ENCODE measurements at places on chromosomes 11 and 22.
A peak's percentile ranks its signal among the peaks of the same experiment; 100 is the strongest.

GRCh38 chr11:108606070-108606469 is 12.5 kb upstream of the EXPH5 start:
- no peak for DNase-seq

GRCh38 chr11:124069429-124070401 is 28.6 kb upstream of the OR10G7 start:
- peak; percentile 42 for DNase-seq

- no peak for DNase-seq
These were observed 111.0 kb downstream of the DBX1 start for GRCh38 chr11:20049231-20049630.

DNA sequence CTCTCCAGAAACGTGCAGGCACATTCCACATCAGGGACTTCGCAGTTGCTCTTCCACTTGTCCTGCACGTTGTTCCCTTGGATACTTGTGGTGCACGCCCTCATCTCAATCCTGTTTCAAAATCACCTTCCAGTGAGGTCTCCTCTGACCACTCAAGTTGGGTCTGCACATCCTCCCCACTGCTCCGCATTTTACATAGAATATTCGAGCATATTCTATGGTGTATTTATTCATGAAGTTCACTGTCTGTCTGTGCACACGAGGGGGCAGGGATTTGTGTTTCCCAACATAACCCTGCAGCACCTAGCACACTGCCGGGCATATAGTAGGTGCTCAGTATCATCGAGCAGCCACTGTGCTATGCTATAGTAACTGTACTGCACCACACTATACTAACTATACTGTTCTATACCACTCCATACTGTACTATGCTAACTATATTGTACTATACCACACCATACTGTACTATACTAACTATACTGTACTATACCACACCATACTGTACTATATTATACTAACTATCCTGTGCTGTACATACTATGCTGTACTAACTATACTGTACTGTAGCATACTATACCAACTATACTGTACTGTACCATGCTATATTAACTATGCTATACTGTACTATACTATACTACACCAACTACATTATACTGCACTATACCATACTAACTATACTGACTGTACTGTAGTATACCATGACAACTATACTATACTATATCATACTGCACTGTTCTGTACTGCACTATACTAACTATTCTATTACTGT is 30.3 kb downstream of the ELF5 start:
- no peak for DNase-seq

- DNase-seq: peak; percentile 35
These were observed 9.8 kb downstream of the SLC22A6 start for GRCh38 chr11:62974848-62975522.

GRCh38 chr11:11993839-11994238 is 14.6 kb downstream of the DKK3 start:
- DNase-seq: no peak

- peak; percentile 65 for DNase-seq
These were observed 16.1 kb upstream of the APOA1 start for GRCh38 chr11:116853461-116854073.

DNA sequence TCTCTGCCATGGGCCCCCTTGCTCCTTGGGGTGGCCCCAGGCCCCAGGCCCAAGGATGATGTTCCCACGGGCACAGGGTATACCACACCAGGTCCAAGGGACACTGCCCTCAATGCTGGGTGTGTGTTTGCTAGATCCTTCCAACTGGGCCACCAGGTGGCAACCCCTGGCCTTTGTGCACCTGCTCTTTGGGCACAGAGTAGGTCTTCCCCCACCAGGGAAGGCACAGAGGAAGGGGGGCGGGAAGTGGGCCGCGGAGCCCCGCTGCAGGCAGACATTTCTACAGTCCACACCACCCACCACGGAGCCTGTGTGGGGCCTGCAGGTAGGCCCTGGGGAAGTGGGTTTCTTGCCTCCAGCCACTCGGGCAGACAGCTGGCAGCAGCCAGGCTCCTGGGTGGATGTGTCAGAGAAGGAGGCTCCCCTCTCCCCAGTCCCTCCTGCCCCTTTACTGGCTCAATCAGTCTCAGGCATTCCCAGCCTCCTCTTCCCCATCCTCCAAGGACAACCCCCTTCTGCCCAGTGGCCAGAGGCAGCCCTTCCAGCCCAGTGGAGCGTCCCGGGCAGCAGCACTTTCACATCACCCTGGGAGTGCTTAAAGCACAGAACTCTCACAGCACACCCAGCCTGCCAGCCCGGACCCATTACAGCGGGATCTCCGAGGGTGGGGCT is 21.6 kb downstream of the MAFF start:
- DNase-seq: no peak

DNA sequence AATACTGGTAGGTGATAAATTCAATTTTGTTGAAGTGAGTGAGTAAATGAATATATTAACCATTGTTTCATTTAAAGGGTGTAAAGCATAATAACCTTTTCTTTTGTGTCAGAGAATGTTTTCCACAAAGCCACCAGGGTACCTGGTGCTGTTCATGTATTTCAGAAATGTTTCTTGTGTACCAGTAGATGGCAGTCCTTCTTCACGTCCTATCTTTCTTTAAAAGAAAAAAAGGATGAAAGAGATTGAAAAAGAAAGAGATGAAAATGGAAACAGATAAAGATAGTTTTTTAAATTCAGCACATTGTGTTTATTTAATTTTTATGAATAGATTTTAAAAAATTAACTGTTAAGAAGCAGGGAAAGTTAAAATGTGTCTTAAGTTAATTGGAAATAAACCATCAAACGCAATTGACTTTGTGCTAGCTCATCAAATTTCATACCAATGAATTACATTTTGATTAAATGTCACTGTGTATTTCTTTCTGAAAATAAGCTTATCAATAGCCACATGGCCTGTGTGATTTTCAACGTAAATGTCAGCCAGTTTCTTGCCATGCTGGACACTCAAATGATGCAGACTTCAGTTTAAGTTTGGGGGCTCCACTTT is 65.5 kb upstream of the CHORDC1 start:
- no peak for DNase-seq

- DNase-seq: no peak
These were observed 4.8 kb downstream of the SMIM38 start for GRCh38 chr11:69160296-69161116.
